Activated naive CD4-positive, alpha-beta T cell (primary cell): ENCODE measurements at places on chromosomes 7 and 10.

DNA sequence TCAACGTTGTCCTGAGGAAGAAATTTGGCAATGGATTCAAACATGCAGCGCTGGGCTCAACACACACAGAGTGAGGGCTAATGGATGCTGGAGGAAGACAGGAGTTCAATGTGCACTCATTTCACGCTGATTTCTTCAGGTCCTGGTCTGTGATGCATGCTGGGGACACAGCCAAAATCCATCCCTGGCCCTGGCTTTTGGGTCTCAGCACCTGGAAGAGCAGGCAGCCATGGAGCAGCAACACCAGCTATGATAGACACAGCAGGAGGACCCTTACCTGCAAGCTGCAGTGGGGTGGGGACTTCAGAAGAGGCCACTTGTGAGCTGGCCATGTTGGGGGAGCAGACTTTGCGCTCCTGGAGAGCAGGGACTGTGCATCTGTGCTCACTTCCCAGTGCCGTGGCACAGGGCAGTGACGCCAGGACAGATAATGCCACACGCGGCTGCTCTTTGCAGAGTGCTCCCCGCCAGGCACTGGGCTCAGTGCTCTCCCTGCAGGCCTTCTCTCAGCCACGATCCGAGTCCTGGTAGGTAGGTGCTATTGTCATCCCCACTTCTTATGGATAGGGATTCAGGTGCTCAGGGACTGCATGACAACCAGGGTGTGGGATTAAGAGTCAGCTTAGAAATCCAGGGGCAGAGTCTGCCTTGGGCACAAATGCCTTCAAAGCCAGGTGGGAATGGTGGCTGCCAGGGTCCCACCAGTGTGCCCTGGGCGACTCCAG lies 138.8 kb upstream of the UNC5B start:
- no peak for DNase-seq

- DNase-seq: no peak
These were observed 337.1 kb upstream of the GLI3 start for GRCh38 chr7:42573881-42574672.

DNA sequence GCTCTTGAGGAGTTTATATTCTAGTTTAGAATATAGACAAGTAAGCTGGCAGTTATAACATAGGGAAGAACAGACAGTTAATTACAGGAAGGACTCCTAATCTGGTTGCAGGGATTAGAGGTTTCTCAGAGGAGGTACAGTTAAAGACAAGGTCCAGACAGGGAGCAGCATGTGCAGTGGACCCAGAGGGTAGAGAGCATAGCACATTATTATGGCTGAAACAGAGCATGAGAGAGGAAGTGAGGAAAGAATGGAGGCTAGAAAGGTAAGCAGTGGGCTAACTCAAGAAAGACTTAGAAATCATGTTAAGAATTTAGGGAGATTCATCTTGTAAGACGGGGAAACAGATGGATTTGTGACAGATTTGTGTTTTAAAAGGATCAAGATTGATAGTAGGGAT lies 9.7 kb downstream of the MIOS start:
- DNase-seq: no peak

GRCh38 chr7:108094346-108094745 lies 35.8 kb downstream of the LAMB4 start:
- no peak for DNase-seq

GRCh38 chr10:5013385-5013784 lies 9.7 kb upstream of the AKR1C2 start:
- no peak for DNase-seq

- no peak for DNase-seq
These were observed 45.5 kb upstream of the ZNRF2 start for GRCh38 chr7:30238721-30239441.

DNA sequence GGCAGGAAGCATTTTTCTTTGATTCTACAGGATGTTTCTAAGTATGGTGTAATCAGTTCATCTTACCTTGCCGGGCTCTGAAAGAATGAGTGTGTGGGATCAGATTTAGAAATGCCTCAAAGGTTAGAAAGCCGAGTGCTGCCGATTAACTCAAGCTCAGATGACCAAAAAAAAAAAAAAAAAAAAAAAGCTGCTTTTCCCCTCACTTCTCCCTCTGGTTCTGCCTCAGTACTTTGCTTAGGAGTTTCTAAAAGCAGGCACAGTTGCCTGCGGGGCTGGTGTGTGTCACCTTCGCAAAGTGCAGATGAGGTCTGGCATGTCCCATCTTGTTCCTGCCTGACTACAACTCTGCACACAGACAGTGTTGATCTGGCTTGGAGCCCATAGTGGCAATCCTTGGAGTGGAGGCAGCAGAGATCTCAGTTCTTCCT lies 47.0 kb downstream of the KIAA1217 start:
- DNase-seq: no peak

DNA sequence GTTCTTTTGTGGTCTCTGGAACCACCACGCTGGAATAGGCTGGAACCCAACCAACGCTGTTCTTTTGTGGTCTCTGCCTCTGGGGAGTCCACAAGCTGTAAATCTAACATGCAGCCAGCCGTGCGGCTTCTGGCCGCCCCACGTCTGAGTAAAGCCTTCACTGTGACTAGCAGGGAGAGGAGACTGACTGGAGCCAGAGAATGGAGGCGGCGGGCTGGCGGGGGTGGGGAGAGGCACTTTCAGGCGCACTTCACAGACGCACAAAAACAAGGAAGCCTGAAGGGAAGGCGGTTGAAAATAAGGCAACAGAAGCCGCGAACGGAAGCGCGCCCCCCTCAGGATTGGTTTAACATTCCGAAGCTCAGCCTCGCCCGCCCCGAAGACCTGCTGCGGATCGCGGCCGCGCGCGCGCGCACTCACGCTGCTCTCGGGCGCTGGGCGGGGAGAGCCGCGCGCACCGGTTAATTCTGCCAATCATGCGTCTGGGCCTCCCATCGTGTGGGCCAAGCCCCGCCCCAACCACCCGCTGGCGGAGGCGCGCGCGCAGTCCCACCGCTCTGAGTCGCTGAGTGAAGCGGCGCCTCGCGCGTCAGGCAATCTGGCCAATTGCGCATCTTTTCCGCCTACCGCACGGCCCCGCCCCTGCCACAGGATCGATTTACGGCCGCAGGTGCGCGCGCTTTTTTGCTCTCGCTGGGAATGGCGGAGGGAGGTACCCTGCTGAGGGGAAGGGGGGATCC lies at the start of gene SFR1:
SFR1 (plus strand) TSS at position 687 of the 740 bp plus-strand sequence; CDS start at position 700, 13 bp downstream.
- DNase-seq: peak; percentile 96

- peak; percentile 30 for DNase-seq
These were observed 457 bp downstream of the ACADSB start for GRCh38 chr10:123009105-123009820.

GRCh38 chr10:33790521-33791271 lies 456.2 kb upstream of the NRP1 start:
- no peak for DNase-seq

GRCh38 chr7:47147213-47147631 lies 434.7 kb downstream of the TNS3 start:
- DNase-seq: no peak

GRCh38 chr10:4448030-4448429 lies 378.0 kb upstream of the AKR1E2 start:
- DNase-seq: no peak

GRCh38 chr10:89283025-89283935 lies 18.6 kb upstream of the IFIT2 start:
- no peak for DNase-seq

- no peak for DNase-seq
These were observed 258.1 kb downstream of the CACNA2D1 start for GRCh38 chr7:82185443-82185842.

- no peak for DNase-seq
These were observed 44.7 kb downstream of the DOCK4 start for GRCh38 chr7:112161253-112162141.

DNA sequence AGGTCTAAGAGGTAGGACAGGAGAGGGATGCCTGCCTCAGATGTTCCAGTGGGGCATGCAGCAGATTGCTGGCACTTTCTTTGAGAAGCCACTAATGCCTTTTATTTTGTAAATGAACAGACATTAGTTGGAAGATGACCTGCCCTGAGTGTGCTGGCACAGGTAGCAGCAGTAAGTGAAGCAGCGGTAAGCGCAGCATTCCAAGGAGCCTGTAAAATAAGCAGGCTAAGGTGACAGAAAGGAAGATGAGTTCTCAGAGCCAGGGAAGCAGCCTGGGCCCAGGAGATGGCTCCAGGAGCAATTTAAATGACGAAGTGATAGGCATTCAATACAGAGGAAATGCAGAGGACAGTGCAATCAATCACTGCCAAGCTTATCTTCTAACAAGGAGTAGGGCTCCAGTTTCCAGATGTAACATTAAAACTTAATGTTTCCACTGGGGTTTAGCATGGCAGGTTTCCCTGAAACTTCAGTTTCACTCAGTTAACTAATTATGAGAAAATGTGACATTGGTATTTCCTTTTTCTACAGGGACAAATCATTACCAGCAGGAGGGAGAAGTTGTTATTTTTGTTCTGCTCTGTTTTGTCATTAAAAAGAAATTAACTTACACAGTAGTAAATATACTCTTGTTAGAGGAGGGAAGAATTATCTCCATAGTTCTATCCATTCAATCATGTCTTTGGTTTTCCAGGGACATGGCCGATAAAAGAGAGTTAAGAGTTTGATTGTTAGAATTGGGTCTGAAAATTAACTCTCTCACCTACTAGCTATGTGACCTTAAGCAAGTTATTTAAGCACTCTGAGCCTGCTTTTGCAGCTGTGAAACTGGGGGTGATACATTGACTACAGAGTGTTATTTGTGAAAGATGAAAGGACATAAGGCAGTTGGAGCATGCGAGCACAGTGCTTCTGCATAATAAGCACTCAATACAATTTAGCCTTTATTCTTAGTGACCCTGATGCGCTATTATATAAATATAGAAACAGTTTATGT lies 96.6 kb upstream of the PTN start:
- DNase-seq: no peak

GRCh38 chr7:127845522-127846214 lies 185.6 kb downstream of the LRRC4 start:
- no peak for DNase-seq

DNA sequence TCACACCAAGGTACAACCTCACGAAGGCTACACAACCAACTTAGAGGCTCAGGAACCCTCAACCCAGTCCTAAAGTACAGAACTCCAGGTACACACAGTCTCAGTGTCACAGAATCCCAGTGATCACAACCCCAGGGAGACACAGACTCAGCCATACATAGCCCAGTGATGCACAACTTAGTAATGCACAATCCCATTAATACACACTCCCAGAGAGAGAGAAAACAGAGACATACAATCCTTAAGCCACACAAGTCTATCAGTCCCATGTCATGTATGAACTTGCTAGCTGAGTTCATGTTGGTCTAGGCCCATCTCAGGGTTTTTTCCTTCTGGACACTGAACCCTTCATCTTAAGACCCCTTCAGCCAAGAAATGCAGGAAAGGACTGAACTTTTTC lies 4.6 kb downstream of the KCNIP2 start:
- DNase-seq: no peak

GRCh38 chr7:28759475-28759971 lies 198.6 kb downstream of the TRIL start:
- DNase-seq: no peak

GRCh38 chr7:120860156-120860555 lies 2.2 kb upstream of the TSPAN12 start:
- DNase-seq: no peak

DNA sequence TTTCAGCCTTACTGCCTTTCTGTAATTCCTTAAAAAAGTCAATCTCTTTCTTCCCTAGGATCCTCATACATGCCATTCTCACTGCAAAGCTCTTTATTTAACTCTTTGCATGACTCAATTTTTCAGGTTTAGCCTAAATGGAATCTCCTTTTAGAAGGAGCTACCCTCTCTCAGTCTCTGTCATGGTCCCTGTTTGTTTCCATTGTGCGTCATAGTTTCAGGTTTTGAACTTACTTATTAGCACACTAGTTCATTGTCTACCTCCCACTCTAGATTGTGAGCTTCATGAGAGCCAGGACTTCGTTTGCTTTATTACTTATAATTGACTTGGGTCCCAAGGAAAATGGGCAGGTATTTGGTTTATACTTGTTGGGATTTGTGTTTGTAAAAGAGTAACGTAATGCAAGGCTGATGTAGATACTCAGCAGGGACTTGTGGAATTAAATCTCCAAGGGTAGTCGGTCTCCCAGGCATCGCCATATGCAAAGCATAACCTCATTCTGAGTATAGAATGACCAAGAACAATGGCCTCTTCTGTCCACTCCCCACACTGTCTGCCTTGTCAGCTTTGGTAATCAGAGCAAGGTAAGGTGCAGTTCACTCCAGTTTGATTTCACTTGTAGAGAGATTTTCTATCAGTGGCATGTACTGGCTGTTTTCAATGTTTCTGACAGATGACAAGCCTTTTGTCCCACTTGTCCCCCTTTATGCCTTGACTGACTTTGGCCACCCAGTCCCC lies 252.0 kb downstream of the SORCS3 start:
- DNase-seq: no peak

GRCh38 chr7:50821457-50822008 lies 38.8 kb upstream of the GRB10 start:
- DNase-seq: no peak

GRCh38 chr10:34593930-34594329 lies 221.2 kb downstream of the PARD3 start:
- DNase-seq: no peak

DNA sequence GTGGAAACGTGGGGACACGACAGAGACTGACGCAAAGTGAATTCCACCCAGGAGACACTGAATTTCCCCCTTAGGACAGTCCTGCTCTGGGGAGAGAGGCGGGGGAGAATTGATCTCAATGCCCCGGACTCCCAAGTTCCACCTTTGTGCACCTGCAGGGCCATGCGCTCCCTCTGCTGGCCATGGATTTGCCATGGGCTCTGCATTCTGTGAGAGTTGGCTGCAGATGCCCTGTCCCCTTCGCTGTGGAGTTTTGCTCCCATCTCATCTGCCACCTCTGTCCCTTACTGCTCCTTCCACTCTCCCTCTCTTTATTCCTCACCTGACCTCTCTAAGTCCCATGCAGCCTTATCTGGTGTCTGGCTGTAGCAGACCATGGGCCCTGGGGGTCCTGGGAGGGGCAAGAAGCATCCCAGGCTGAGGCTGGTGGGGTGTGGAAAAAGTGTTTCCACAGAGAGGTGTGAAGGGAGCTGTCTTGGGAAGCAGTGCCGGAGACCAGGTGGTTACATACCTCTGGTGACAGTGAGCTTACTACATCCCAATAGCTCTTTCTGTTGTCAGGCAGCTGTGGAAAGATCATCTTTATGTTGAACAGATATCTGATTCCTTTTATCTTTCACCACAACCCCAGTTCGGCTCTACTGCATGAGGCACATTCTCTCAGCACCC lies 14.3 kb downstream of the GHRHR start:
- DNase-seq: no peak

- no peak for DNase-seq
These were observed 7.4 kb upstream of the SAMD8 start for GRCh38 chr10:75103881-75104686.

DNA sequence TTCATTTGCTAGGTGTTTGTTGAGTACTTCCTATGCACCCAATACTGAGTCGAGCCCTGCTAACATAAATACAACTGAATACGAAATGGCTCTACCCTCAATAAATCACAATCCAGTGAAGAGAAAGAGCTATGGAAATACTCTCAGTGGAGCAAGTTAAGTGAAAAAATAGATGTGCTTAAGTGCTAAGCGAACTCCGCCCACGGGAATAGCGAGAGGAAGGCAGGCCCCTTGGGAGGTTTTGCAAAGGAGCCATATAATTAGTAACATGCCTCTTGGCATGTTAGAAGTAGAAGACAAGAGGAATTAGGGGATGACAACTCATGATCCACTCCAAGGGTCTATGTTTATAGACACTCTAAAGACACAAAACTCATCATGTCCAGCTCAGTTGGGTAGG lies 42.8 kb upstream of the TSPAN33 start:
- DNase-seq: no peak
